Body of pancreas (tissue), 4 donors: ENCODE measurements at places on chromosomes 3 and 15. TPM values are rescaled to one million over a fixed set of nuclear protein-coding genes. Genes with fewer than 3 reads are reported as not detected.

- no peak for DNase-seq
Observed at GRCh38 chr3:157094301-157094700, 65.6 kb downstream of the CCNL1 start.

GRCh38 chr3:9951962-9952805, at the start of gene PRRT3:
TSS of gene PRRT3 (minus strand) at chr3:9952408. CDS start at chr3:9950115, 2,293 bp downstream.
- peak; percentile 26 for DNase-seq

DNA sequence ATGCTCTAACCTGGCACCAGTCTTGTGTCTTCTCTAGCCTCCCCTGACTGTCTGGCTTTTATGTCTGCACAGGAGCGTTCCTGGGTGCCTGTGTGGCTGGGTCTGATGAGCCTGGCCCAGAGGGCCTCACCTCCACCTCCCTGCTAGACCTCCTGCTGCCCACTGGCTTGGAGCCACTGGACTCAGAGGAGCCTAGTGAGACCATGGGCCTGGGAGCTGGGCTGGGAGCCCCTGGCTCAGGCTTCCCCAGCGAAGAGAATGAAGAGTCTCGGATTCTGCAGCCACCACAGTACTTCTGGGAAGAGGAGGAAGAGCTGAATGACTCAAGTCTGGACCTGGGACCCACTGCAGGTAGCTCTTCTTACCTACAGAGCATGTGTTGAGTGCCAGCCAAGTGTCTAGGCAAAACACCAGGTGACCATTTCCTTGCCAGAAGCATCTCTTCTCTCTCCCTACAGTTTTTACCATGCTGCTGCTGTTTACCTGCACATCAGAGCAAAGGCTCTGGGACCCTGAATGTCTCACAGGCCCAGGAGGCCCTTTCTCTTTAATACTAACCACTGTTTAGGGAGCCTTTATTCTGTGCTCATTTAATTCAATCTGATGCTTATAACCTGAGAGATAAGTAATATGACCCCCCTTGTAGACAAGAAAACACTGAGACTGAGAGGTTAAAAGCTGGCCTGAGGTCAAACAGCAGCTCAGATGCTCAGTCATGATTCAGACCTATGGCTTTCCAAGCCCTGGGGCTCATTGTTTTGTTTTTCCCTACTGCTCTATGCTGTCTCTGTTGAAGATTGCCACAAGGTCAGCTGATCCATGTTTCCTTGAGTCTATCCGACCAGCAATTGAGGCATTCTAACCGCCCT, 10.4 kb downstream of the PODXL2 start:
- no peak for DNase-seq

- no peak for DNase-seq
Observed at GRCh38 chr3:66490984-66491383, 9.8 kb downstream of the LRIG1 start.

GRCh38 chr3:78839693-78840092, 928.1 kb downstream of the ROBO1 start:
- DNase-seq = no peak

DNA sequence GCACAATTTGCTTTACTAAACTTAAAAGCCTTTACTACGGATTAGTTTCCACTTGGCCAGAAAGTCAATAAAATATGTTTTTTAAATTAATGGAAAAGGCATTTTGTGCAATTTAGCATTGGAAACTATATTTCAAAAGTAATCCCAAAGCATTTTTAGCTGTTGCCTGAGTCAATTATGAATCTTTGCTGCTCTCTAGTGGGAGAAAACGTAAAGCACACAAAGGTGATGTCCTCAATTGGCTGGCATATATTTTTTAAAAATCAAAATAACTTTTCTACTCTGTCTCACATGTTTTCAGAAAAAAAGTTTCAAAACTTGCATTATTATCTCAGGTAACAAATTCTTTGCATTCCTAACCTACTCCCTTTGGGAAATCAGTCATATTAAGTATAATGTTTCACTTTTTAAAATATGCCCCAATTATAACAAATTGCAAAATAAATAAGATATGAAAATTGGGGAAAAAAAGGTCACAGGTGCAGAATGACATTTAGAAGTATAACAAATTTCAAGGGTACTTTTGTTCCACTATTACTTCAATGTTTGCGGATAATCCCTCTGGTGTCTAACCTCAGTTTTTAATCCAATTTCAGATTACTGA, 47.2 kb upstream of the TEX55 start:
- no peak for DNase-seq

DNA sequence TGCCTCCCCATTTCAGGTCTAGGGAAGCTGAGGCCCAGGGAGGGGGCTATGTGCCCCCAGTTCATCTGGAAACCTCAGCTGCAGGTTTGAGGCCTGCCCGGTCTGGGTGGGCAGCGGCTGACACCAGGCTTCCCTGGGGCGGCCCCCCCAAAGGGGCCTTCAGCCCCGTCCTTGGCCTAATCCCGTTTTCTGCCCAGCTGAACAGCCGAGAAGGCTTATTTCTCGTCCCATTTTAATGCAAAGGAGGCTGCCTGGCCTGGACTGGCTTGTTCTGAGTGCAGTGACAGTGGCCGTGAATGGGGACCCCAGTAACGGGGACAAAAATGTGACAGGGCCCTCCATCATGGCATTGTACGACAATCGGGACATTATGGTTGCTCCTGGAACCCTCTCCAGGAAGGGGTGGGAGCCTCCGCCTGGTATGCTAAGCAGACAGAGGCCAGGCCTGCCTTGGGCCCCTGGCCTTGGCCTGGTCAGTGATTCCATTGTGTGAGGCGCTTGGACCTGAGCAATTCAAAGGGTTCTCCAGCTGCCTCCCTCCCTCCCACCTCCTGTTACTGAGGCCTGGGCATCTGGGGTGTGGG, 93.9 kb downstream of the WNT7A start:
- DNase-seq = no peak

DNA sequence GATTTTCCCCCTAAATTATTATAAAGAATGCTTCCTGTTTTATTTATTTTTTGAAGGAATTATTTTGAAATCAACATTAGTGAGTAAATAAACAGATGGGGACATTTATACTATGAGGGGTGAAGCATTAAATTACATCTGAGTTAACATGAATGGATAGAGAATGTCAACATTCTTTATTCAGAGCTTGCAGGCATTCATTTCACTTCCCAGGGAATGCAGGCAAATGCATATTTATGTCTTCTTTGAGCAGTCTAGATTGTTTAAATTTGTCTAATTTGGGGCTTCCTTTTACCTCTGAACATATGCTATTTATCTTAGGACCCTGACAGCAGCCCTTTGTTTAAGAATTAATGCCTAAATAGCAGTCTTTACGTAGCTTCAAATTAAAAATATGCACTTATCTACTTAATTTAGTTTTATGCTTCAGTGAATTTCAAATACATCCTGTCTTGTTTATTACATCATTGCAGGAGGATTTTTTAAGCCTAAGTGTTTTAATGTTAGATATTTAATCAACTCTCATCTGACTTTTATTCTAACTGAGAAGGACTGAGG, 630.5 kb upstream of the LMCD1 start:
- no peak for DNase-seq

- DNase-seq = no peak
Observed at GRCh38 chr3:141969711-141970110, 93.3 kb downstream of the ATP1B3 start.

- DNase-seq = no peak
Observed at GRCh38 chr3:144670571-144670970, 698.9 kb downstream of the DIPK2A start.

GRCh38 chr3:192986379-192986778, 68.7 kb upstream of the MB21D2 start:
- DNase-seq = no peak

BLM gene
- 0.26 TPM for total RNA-seq

ATP13A4 gene
- 7.9 TPM for total RNA-seq

GOLGA6A gene
- not detected for total RNA-seq

HIGD2B gene
- not detected for total RNA-seq

TRPC1 gene
- total RNA-seq = 7.5 TPM

CELF6 gene
- 7.9 TPM for total RNA-seq
